Activated CD4-positive, CD25-positive, alpha-beta regulatory T cell (primary cell): ENCODE measurements at places on chromosomes 6 and 20.

- no peak for DNase-seq
These were observed at the start of gene TCF21 for GRCh38 chr6:133888929-133889556. Gene TCF21 (plus strand): TSS chr6:133889113. CDS start chr6:133889398, 285 bp downstream.

GRCh38 chr6:169654598-169655391, 47.0 kb downstream of the WDR27 start:
- DNase-seq: no peak

GRCh38 chr6:99121748-99122147, 174.0 kb upstream of the FBXL4 start:
- DNase-seq: no peak

- no peak for DNase-seq
These were observed 351.2 kb downstream of the CD83 start for GRCh38 chr6:14468647-14469321.

- DNase-seq: no peak
These were observed 6.5 kb upstream of the RNF24 start for GRCh38 chr20:4021906-4022305.

GRCh38 chr20:35283441-35284266, 918 bp downstream of the EIF6 start:
- no peak for DNase-seq

- DNase-seq: no peak
These were observed 766.4 kb upstream of the CITED2 start for GRCh38 chr6:140140891-140141290.

DNA sequence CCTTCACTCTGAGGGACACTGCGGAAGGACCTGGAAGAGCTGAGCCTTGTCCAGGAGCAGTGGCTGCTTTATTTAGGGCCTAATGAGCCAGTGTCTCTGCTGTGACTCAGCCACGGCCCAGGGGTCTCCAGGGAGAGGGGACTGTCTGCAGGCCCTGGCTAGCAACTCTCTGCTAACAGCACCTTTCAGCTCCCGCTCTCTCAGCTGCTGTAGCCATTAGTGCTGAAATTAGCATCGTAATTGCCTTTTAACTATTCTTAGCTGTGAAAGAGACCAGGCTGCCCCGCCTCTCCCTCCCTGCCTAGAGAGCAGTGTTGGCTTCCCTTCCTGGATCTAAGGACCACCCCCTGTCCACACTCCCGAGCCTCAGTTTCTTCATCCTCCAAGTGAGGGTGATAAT, 53.1 kb upstream of the SLC32A1 start:
- DNase-seq: no peak

DNA sequence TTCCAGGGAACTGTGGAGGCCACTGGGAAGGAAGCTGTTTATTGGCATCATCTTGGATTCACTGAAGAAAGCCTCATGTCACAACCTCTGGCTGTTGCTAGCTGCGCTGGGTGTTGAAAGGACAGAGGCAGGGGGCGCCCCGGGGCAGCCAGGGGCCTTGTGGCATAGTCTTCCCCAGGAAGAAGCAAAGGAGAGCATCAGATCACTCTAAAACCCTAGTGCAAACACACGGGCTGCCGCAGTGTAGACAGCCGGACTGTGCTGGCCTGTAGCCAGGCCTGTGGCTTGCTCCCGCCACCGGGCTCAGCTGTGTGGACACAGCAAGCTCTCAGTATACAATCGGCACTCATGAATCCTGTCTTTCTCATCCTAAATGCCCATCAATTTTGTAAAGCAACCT, 23.8 kb upstream of the SMOC2 start:
- no peak for DNase-seq
